Posterior cingulate gyrus (tissue), 11 donors: ENCODE measurements at places on chromosomes 4 and X.

GRCh38 chr4:38213083-38213805 is 253.0 kb downstream of the PTTG2 start:
- DNase-seq = no peak

DNA sequence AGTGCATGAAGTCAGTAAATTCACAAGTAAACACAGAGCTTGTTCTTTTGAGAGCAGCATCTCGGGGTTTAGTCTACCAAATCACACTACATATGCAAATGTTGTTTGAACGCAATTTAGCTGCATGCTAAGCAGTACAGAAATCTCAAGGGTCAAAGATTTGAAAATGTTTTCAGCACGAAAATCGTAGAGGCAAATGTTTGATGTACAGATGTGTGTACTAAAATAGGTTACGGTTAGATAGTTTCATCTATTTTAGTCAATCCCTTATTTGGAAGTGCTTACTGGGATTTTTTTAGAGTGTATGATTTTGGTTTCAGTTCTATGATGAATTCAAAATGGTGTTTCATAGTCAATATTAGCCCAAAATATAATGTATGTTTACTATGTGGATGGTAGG is 1928.2 kb upstream of the TENM3 start:
- no peak for DNase-seq

- no peak for DNase-seq
These were observed 121.3 kb downstream of the GPR143 start for GRCh38 chrX:9644335-9644734.

GRCh38 chrX:43108828-43109227 is 330.9 kb upstream of the PPP1R2C start:
- no peak for DNase-seq

GRCh38 chrX:139826065-139827044 is 106.5 kb downstream of the ATP11C start:
- DNase-seq = no peak

DNA sequence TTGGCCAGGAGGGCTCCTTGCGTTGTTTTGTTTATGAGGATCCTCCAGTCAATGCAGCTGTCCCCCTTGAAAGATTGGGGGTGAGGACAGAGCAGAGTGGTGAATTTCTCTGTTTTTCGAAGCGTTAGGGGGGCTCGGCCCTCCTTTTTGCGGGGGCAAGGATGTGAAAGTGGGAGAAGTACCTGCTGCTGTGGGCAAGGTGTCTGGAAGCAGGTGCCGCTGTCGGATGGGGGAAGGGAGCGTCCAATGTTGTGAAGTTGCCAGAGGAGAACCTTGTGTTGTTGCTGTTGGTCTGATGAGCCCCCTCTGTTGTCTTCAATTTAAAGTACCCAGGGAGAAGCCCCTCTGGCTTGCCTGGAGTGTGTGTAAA is 613 bp downstream of the GLRB start:
- peak; percentile 24 for DNase-seq

- DNase-seq = no peak
These were observed 736.2 kb upstream of the GRID2 start for GRCh38 chr4:91567594-91567993.

- no peak for DNase-seq
These were observed 2324.7 kb upstream of the AGA start for GRCh38 chr4:179766938-179767337.

GRCh38 chrX:86263526-86263925 is 115.3 kb downstream of the DACH2 start:
- no peak for DNase-seq

- no peak for DNase-seq
These were observed 976 bp downstream of the PHKA1 start for GRCh38 chrX:72713130-72713529.

DNA sequence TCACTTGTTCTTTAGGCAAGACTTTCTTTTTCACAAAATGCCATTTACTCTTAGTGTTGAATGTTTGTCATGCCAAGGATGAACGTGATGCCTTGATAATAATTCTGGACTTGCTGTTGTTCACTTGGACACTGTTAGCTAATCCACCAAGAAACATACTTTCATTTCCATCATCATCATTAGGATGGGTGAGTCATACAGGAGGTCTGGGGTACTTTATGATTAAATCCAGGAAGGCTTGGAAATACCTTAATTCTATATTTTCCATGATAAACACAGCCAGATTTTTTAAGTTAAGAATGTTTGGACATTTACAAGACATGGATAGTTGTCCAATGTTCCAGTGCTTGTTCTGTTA is 260.7 kb upstream of the GIMD1 start:
- DNase-seq = no peak

- DNase-seq = no peak
These were observed 279.7 kb upstream of the GNPDA2 start for GRCh38 chr4:45006078-45006477.

- no peak for DNase-seq
These were observed 218.0 kb upstream of the JADE1 start for GRCh38 chr4:128591482-128591881.

DNA sequence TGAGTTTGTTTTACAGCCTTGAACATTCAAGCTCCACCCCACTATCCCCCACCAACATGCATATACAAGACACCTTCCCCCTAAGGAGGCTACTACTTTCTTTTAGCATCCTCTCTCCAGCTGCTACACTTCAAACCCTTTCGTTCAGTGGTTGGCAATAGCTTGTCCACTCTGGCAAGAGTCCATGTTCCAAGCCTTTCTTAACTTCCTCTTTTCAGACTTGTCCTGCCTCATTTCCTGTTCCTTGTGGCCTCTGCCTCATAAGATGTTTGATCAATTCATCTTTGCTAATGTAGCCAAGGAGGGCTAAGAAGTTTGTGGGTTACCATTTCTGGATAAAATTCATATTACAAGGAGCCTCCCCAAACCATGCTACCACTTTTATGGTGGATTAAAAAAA is 20.8 kb upstream of the ZCCHC12 start:
- no peak for DNase-seq

DNA sequence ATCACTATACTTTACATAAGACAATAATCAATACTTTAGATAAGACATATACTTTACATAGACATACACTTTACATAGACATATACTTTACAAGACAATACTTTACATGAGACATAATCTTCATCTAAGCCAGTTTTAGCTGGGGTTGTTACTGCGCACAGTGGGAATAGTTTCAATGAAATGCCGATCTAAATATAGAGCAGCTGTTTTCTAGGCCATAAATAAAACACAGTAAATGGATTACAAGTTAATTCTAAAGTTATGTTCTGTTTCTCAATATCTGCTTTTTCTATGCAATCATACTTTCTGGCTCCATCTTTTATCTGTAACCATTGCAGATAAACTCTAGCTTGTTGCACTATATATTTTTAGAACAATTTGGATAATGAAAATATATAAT is 1470.6 kb upstream of the PABPC4L start:
- no peak for DNase-seq

DNA sequence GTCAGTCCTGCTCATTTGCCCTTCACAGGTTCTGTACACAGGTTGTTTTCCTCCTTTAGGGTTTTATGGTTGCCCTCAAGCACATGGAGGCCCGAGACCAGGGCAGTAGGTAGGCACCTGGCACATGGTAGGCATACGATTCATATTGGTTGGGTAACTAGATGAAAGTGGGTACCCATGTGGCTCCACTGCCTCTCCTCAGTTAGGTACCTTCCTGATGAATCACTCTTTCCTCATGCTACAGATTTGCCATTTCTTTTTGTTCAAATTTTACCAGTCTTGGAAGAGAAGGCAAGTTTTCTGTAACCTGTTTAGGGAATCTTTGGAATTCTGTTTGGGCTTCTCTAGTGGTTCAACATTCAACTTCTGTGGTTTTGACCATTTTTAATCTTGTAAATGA is 121.3 kb downstream of the FHIP1A start:
- no peak for DNase-seq

DNA sequence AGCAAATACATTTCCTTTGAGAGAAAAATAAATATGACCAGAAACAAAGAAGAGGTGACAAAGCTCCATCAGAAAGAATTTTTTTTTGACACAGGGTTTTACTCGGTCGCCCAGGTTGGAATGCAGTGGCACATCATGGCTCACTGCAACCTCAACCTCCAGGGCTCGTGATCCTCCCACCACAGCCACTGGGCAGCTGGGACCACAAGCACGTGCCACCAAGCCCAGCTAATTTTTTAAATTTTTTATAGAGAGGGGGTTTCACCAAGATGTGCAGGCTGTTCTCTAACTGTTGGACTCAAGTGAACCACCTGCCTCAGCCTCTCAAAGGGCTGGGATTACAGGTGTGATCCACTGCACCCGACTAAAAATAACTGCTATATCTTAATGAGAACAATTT is 10.3 kb downstream of the ADH5 start:
- no peak for DNase-seq

DNA sequence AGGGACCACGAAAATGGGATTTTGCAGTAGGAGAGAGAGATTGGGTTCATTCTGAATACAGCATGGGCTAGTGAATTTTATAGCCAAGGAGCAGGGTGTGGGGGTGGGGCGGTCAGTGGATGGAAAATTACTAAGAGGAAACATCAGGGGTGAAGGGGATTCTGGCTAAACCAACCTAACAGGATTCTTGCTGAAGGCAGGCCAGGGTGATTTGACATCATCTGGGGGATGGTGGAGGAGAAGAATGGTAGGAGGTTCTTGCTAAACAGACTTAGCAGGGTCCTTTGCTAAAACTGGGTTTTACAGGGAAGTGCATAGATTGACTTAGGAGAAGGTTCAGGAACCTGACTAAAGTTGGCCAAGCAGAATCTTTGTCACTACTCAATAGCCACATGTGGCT is 91.9 kb downstream of the DNAAF6 start:
- no peak for DNase-seq

- DNase-seq = no peak
These were observed 105.1 kb upstream of the SCOC start for GRCh38 chr4:140268186-140268841.

DNA sequence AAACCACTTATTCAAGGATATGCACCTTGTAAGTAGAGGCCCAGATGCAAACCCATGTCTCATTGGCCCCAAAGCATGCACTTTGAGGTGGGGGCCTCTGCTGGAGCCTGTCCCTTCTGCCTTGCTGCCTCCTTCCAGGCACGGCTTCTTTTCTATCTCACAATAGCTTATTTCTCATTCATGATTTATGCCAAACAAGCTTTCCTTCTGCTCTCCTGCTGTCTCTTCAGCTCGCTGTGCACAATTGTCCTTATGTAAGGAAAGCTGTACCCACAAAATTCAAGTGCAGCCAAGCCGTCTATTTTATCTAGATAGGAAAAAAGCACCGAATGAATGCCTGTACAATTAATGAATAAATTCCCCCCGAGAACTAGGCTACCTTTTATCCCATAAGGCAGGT is 124.8 kb upstream of the PACRGL start:
- no peak for DNase-seq

DNA sequence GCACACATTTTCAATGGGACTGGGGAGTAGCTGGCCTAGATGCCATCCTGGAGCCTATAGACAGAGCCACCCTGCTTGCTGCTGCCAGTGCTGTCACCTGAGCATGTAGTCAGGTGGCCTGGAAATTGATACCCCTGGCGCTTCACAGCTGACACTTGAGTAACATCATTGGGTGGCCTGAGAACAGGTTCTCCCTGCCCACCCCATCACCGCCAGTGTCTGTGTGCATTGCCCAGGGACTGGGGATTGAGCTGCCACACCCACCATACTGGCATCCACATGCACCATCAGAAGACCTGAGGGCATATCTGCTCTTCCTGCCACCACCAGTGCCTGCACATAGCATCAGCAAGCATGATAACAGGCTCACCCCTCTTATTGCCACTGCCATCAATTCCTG is 1142.9 kb upstream of the PABPC4L start:
- DNase-seq = no peak

GRCh38 chr4:174317531-174317930 is 33.8 kb downstream of the CEP44 start:
- no peak for DNase-seq

GRCh38 chr4:97367878-97368277 is 775.4 kb downstream of the STPG2 start:
- DNase-seq = no peak

DNA sequence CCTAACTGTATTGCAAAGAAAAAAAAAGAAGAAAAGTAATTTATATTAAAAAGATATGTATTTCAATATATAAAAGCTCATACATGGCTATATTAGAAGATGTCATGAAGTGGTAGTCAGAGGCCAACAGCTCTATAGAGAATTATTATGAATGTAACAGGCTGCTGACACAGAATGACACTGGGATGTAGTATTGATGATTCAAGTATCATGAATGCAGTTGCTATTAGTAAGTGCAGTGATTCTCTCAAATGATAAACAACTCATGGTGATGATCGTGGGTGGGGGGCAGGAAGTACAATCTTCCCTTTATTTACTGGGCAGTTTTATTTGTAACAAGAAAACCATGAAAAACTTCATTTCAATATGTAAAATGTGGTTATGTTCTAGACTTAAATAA is 124.6 kb downstream of the COL4A6 start:
- no peak for DNase-seq

GRCh38 chrX:81377329-81377728 is 175.4 kb downstream of the SH3BGRL start:
- DNase-seq = no peak

GRCh38 chr4:73244945-73245601 is 13.5 kb downstream of the ANKRD17 start:
- no peak for DNase-seq

- no peak for DNase-seq
These were observed 297.0 kb upstream of the CLNK start for GRCh38 chr4:10981576-10981975.

DNA sequence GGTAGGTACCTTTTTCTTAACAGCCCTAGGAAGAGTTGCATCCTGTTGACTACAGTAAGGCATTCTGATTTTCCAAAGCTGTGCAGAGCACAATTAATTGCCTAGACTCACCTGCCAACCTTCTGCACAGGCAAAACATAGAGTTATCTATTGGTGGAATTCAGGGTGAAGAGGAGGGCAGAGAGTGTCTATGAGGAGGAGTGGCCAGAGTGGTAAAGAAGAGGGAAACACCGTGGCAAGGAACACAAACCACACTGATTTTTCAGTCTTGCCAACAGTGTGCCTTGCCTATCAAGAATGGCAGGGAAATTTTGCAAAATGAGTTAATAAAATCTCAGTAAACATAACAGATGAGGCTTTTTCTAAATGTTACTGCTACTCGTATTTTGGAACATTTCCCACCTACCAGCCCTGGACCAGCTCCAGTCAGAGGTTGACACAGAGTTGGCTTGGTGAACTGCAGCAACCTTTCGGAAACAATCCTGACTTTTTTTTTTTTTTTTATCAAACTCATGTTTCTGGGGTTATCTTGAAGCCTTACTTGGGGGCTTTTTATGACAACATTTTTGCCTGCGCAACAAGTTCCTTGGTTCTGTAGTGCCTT is 67.9 kb upstream of the CAPN6 start:
- no peak for DNase-seq
